Neural crest cell (in vitro differentiated cells): ENCODE measurements at places on chromosomes 6 and 20.

DNA sequence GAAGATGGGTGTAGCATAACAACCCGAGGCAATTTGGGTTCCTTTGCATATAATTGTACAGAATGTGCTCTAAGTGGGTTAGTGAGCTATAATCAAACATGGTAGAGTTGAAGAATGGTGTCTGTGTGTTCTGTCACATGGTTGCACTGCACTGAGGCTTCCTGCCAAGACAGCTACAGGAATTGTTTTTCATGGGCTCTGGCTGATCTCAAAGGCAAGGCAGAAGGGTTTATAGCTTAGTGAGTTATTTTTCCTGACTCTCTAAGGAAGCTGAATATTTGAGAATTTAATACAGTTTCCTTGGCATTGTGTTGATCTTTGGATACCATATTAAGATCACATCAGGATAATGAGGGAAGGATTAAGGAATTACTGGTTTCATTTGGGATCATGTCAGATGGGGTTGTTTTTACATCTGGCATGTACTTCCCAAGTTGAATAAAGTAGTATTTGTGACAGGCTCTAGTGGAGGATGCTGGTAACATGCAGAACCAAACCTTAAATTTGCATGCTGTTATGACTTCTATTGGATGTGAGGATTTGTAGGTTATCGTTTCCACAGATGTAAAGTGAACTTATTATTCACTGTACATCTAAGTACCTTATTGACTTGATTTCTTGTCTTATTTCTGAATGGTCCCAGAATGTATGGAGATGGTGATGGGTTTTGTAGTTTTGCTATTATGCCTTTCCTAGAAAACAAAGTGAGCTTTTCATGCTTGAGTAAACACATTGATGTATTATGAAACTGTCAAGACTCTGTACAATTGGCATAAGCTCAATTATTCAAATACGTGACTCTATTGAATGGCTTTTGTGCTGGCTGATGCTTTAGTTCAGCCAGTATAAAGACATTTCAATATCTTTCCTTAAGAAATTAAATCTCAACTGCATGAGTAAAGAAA, 43.3 kb downstream of the LRRC1 start:
- no peak for DNase-seq

DNA sequence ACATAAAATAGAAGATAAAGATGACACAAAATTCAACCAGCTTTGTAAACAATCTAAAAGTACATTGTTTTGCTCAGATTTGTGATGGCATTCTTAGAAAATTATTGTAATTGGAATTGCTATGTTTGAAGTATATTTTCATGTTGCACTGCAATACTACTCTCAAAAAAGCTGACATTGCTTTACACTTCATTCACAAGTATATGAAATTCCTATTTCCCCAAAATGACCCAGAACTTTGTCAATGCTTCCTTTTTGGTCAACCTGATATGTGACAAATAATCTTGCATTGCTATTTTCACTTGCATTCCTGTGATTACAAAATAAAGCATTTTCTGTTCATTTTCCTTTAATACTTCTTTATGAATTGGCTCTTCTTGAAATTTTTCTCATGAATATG, 104.1 kb upstream of the BMP5 start:
- DNase-seq = no peak

DNA sequence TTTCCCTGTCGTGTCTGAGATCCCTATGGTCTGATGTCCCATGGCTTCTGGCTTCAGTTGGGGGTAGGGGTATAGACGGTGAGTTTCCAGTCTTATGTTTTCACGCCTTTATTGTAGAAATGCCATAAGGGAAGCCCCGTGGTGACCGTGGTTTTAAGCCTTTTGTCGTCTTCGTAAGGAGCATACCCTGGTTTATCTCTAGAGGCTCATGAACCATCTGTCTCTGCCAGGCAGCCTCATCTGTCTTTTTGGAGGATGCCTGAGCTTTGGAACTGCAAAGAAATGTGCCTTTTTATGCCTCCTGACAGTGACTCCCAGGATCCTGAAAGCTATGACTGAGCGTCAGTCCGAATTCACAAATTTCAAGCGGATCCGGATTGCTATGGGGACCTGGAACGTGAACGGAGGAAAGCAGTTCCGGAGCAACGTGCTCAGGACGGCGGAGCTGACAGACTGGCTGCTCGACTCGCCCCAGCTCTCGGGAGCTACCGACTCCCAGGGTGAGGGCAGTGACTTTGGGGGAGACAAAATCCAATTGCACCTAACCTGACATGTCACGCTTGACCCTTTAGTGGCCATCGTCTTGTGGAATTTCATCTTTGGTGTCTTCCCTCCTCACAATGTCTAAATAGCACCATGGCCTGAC, 84.6 kb downstream of the SYNJ2 start:
- no peak for DNase-seq

- DNase-seq = no peak
Measured at GRCh38 chr6:111606620-111607115, 990 bp upstream of the TRAF3IP2 start.

GRCh38 chr20:56558968-56559367, 25.9 kb downstream of the FAM209B start:
- no peak for DNase-seq

GRCh38 chr6:156695742-156696141, 81.4 kb upstream of the ARID1B start:
- no peak for DNase-seq

GRCh38 chr6:33176906-33177305, 15.4 kb downstream of the COL11A2 start:
- no peak for DNase-seq

DNA sequence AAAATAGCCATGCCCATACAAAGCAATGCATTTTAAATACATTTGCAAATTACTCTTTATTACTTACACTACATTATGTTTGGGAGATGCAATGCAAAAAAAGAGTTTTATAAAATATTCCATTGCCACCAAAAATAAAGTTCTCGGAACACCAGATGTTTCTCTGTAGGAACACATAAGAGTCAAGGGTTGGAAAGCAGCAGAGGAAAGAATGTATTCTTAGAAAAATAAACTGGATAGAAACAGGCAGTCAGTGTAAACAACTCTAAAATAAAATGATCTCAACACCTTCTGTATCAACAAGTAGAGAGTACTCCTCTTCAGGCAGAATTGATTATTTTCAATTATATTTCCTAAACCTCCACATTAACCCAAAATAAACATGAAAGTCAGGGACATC, 28.1 kb downstream of the KIF13A start:
- DNase-seq = no peak

GRCh38 chr6:8057793-8058192, 6.4 kb downstream of the BLOC1S5 start:
- no peak for DNase-seq

GRCh38 chr6:157217894-157218370, 105.4 kb downstream of the TMEM242 start:
- no peak for DNase-seq

DNA sequence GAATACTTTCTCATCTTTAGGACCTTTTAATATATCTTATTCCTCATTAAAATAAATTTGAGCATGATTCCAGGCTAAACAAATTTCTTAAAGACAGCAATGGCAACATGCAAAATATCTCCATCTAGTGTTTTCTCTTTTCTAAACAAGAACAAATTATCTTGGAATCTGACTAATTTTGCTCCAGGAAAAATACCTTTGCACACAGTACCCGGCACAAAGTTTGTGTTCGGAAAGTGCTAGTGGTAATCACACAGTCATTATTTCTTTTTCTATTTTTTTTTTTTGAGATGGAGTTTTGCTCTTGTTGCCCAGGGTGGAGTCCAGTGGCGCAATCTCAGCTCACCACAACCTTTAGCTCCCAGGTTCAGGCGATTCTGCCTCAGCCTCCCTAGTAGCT, 8.2 kb upstream of the EFHC1 start:
- DNase-seq = no peak

DNA sequence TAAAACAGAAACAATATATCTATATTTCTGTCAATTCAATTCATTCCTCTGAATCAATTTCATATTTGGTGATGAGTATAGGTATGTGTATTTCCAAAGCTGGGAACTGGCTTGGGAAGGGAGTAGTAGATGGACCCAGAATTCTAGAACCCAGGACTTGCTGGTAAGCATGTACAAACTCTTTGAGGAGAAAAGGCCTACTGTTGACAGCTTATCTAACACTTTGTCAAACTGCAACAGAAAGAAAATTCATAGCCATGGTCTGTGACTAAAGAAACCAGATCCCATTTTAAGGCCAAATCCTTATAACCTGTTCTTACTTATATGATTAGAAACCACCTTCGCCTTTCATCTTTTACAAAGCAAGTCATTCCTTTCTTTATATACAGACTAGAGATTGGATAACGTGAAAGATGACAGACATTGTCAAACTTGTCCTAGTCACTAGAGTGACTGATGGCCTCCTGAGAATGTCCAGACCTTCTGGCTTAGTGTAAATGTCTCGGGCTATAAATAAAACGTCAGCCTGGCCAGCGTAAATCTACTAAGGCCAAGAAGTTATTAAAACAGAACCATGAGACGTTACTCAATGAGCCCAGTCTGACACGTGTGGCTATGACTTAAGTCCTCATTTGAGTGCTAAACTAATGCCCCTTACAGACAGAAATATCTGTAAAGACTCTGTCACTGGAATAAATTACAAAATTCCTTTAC, 152.3 kb downstream of the ALDH8A1 start:
- no peak for DNase-seq

DNA sequence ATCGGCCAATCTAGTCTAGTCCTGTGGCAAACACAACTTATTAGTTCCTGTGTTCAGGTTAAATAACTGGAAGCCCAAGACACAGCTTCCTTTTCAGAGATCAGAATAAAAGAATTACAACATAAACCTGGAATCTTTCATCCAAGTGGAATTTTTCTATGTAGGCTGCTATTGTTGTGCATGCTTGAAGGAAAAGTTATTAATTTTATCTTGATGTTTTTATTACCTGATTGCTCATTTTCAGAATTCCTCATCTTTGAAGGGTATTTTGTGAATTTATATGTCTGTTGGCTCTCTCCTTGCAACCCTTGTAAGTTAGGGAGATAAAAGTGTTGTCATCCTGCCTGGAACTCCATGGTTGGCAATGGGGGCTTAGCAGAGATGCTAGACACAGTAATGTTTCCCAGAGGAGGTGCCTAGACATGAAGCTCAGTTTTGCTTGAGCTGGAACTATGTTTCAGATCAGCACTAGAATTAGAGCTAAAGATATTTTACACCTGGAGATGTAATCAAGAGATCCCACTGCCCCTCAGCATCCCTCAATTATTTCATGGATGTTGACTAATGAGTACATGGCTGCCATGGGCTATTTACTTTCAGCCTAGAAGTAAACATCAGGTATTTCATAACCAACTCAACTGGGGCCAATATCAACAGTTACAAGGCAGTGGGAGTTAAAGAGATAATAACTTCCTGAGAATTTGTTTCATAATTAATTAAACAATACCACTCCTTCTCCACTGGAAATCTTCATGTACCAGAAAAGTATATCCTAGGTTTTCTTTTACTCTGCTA, 367.0 kb upstream of the MARCKS start:
- DNase-seq = no peak

- no peak for DNase-seq
Measured at GRCh38 chr6:163398115-163398514, 16.4 kb upstream of the QKI start.

DNA sequence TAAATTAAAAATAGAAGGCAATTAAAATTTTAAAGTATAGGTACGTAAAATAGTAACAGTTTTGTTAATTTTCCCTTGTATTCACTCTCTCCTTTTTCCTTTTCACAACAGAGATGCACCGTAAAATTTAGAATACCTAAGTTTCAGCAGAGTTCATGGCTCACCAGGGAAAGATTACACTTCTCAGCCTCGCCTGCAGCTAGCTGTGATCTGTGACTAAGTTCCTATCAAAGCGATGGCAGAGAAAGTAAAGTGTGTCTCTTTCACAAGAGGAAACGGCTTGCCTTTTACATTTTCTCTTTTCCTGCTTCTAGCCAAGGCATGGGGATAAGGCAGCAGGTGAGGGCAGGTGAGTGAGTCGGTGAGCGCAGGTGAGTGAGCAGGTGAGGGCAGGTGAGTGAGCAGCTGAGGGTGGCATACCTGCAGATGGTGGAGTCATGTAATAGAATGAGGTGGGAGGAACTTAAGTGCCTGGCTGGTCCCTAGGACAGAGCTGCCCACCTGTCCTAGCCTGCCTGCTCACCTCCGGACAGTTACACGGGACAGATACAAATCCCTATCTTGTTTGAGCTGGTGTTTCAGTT, 30.9 kb downstream of the ZFP64 start:
- DNase-seq = no peak
